SK-N-SH treated with all-trans-retinoic acid at 6 μM for 48 hours (cell line): ENCODE measurements at places on chromosomes 6 and 20.

DNA sequence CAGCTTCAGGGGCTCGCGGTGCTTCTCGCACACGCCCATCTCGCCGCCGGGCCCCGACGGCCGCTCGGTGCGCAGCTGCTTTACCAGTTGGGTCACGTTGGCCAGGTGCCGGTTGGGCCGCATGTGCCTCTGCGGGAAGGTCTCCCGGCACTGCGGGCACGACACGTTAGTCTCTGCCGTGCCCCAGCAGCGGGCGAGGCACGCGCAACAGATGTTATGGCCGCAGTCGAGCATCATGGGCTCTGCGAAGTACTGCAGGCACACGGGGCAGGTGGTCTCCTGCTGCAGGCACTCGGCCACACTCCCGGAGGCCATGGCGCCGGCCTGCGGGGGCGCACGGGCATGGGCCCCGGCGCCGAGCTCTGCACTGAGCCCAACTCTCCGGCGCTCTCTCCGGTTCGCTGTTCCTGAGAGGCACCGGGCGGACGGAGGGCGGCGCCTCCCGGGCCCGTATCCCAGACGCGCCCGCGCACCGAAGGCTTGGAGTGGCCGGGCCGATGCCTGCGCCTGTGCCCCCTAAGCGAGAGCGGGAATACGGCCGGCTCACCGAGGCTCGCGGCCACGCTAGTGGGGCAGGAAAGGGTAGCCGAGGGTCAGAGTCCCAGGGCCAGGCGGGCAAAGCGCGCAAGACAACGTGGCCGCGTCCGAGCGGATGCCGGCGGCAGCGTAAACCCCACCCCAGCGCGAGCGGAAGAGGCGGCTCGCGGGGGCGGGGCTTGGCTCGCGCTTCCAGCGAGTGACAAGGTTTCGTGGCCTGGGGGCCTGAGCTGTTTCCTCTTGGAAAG lies at the start of gene TRIM27:
TSS of gene TRIM27 (minus strand) at position 668 of the 785 bp plus-strand sequence. CDS start at position 315, 353 bp downstream.
- peak; percentile 91 for ATAC-seq

GRCh38 chr20:61516346-61517208 lies 264.5 kb downstream of the CDH4 start:
- no peak for ATAC-seq

- ATAC-seq: peak; percentile 96
These were observed 51.0 kb upstream of the TCF21 start for GRCh38 chr6:133837801-133838349.

DNA sequence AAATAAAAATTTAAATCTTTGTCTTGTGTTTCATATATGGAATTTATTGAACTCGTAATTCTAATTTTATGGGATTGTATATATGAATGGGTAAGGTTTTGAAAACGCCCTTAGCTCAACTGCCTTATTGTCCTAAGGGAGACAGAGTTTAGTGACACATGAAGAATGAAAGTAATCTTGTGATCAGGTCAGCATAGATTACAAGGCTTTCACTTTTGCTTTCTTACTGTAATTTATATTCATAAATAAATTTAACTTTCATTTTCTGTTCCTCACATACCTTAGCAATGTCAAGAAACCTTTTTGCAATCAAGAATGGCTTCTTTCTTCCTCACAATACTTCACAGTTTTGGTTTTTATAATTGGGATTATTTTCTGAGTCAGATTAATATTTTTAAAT lies 14.4 kb downstream of the KPNA5 start:
- no peak for ATAC-seq

- no peak for ATAC-seq
These were observed 3.1 kb downstream of the SLC23A2 start for GRCh38 chr20:4998160-4998651.
